ENCODE measurements at places on chromosomes 3 and 15.
A peak's percentile ranks its signal among the peaks of the same experiment; 100 is the strongest.

- DNase-seq = no peak
Measured at GRCh38 chr15:90037961-90038631, 37.0 kb downstream of the ZNF710 start.

- DNase-seq = no peak
Measured at GRCh38 chr15:98809273-98809672, 160.9 kb downstream of the IGF1R start.

- DNase-seq = no peak
Measured at GRCh38 chr3:4547799-4548198, 54.7 kb downstream of the ITPR1 start.

GRCh38 chr15:39746176-39746575 lies 36.5 kb downstream of the FSIP1 start:
- DNase-seq = no peak

DNA sequence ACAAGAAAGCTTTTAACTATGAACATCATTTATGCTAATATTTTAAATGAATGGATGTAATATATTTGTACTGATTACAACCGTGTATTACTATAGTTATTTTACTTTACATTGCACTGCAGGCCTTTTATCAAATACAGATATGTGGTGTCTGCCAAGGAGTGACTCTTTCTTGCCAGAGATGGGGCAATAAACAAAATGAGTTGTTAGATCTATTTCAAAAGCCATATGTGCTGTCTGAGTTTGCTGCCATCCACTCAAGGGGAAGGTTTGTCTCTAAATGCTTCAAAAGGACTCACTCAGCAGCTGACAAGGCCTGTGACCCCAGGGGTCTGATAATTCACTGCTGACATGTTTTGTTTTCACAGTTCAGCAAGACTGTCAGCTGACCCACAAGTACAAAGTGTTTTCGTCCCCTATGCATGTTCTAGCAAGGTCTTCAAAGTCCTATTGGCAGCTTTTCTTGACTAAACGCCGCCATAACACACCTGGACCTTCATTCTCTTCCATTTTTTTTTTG lies 41.3 kb upstream of the ZBED2 start:
- DNase-seq = peak; percentile 29

DNA sequence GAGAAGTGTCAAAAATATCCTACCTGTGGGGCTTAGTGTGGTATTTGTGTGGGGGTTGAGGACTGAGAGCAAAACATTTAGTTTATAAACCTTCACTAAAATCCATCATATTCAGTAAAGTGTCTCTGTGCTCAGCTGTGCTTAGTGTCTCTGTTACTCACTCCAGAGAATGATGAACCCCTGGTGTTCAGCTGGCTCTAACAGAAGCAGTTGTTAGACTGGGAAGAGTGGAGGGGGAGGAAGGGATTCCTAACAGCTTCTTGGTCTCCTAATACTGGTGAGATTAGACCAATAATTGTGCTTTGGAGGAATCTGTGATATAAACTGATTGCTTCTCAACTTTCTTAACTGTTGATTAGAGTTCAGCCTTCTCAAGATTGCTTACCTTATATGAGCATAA lies 1123.5 kb downstream of the ROBO2 start:
- DNase-seq = peak; percentile 65

DNA sequence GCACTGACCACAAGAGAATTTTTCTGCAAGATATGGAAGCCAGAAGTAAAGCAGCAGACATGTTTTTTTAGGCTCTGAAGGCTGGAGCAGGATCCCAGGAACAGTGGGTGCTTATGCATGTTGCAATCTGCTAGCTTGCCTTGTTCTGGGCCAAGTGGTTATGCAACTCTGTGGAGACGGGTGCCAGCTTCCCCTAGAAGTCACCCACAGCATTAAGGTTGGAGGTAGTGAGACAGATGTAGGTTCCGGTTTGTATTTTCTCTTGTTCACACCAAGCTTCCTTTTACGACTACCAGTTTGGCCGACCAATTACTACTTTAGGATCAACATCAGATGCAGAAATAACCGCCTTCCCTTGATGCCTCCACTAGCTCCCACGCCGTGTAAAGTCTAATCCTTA lies 11.1 kb downstream of the DPH3 start:
- DNase-seq = no peak
